ENCODE measurements at places on chromosomes 6 and 20.
A peak's percentile ranks its signal among the peaks of the same experiment; 100 is the strongest.

GRCh38 chr20:20677186-20677585, 35.3 kb downstream of the RALGAPA2 start:
- no peak for DNase-seq

GRCh38 chr6:30543821-30544220, 12.5 kb downstream of the GNL1 start:
- DNase-seq, result no peak

DNA sequence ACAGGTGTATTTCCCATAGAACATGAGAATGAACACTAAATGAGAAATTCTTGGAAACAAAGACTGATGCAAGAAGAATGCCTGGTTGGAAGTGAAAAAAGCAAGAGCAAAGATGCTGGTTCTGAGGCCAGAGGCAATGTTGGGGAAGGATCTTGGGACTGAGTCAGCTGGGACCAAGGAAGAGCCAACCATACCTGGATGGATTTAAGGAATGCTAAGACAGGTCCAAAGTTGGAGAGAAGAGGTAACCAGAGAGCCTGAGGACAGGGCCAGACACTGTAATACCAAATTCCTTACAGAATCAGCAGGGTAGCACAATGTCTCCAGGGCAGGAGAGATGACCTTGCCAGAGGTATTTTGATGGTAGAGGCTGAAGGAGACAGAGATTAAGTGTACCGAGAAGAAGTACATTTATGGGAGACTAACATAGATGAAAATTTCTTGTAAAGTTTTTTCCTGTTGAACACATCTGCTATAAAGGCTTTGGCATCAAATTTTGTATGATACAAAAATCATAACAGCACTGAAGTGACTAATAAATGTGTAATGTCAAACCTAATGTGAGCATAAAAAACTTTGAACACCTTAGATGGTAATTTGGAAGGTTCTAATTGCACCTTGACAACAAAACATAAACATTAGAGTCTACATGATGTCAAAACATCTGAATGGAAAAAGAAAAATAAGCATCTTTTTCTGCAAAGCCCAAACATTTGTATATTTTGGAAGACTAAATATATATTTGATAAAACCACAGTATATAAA, 221.7 kb upstream of the MARCKS start:
- no peak for DNase-seq

- no peak for DNase-seq
These were observed 32.7 kb downstream of the CD109 start for GRCh38 chr6:73728548-73729205.

DNA sequence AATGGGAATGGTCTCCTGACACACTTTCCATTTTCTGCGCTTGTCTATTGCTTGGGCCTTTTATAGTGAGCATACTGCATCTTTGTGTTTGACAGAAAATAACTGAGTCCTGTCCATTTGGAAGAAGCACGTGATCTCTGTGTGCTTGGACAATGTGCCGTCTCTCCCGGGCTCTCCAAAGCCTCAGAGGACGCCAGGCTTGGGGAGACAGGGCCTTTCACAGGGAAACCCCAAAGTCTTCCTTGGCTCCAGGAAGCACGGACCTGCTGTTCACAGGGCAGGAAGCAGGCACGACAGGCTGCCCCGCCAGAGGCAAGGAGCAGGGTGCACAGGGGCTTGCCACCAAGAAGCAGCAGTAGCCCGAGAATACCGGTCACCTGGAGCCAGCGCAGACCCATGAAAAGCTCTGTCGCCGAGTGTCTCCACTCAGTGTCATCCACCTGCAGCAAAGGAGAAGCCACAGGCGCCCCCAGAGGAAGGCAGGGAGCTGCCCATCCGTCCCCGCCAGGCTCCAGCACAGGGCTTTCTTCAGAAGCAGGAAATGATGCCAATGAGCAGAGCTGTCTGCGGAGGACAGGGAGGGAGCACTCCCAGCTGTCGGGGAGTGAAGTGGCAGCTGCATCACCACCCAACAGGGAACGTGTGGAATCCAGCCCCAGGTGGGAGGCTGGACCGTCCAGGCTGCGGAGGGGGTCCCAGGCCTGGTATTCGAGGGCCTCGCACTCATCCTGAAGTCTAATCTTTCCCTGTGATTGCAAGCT, 135.1 kb downstream of the AGPAT4 start:
- no peak for DNase-seq

DNA sequence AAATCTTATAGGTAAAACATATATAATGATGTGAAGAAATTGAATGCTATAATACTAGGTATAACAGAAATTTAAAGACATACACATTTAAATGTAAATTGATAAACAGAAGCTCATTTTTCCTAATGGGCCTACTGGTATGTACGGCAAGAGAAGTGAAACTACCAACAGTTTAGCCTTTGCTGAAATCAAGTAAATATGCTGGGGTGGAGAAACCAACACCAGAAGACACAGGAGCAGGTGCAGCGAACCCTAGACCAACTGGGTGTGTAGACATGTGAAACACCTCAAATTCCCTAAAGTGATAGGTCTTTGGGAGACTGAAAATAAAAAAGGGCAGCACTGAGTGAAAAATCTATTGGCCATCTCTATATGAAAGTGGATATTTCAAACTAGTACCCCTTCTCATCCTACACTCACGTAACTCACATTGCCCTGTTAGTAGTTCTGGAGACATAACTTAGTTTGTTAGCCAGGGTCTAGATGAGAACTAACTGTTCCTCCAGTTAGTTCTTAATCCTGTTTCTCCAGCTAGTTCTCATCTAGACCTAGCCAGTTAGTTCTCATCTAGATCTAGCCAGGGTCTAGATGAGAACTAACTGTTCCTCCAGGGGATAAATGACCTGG, 53.1 kb downstream of the SLC35D3 start:
- DNase-seq, result no peak

GRCh38 chr6:75932067-75932466, 140.4 kb downstream of the IMPG1 start:
- DNase-seq, result peak; percentile 18

GRCh38 chr6:6976193-6976592, 131.6 kb upstream of the RREB1 start:
- DNase-seq, result no peak

DNA sequence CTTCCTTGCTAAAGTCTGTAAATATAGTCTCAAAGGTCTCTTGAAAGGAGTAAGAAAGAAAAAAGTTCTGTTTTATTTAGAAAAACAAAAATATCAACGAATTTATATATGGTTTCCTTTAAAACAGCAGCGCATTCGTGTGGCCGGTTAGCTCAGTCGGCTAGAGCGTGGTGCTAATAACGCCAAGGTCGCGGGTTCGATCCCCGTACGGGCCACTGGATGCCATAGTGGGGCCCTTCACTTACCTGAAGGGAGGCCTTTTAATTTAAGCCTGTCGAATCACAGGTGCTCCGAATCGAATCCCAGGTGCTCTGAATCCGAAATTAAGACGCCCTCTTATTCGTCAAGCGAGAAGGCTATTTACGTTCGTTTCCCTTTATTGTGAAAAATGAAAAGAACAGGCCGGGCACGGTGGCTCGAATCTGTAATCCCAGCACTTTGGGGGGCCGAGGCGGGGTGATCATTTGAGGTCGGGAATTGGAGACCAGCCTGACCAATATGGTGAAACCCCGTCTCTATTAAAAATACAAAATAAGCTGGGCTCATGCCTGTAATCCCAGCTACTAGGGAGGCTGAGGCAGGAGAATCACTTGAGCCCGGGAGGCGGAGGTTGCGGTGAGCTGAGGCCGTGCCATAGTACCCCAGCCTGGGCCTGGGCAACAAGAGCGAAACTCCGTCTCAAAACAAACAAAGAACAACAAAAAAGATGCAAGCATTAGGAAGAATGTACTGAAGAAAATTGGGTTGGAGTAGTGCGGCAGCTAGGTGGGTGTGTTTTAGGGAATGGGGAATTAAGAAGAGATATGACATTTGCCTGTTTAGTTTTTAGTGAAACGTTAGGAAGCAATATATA, 195.8 kb upstream of the ZNF184 start:
- DNase-seq, result no peak

DNA sequence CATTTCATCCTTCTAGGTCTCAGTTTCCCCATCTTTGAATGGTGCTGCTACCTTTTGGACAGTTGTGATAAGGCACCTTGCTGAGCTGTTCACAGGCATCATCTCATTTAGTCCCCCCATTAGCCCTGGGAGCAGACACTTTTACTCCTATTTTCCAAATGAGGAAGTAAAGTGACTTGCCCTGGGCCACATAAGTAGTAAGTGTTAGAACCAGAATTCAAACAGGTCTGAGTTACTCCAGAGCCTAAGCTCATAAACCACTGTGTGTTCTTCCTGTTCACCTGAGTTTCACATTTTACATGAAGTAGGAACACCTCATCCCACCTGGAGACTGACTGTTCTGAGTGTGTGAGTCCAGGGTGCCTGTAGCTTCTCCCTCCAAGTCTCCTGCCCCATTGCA, 43.5 kb upstream of the EPB41L1 start:
- DNase-seq, result no peak

- DNase-seq, result no peak
These were observed 454.5 kb upstream of the ID4 start for GRCh38 chr6:19382676-19383075.

GRCh38 chr6:123802351-123802696, 1.3 kb upstream of the NKAIN2 start:
- no peak for DNase-seq

GRCh38 chr6:85580118-85580877, 13.4 kb downstream of the SNX14 start:
- DNase-seq, result no peak

All from foreskin melanocyte (primary cell).